Activated CD8-positive, alpha-beta T cell treated with anti-CD3 and anti-CD28 coated beads for 36 hours (primary cell): ENCODE measurements at places on chromosomes 3 and 15. TPM values are rescaled to one million over a fixed set of nuclear protein-coding genes. Genes with fewer than 3 reads are reported as not detected.

GRCh38 chr3:174363256-174363655 is 495.9 kb upstream of the NAALADL2 start:
- DNase-seq: no peak

GRCh38 chr3:106013971-106014370 is 145.2 kb upstream of the CBLB start:
- peak; percentile 25 for DNase-seq

Gene IL17RB
- total RNA-seq: not detected

GRCh38 chr3:148360051-148360450 is 337.7 kb upstream of the AGTR1 start:
- DNase-seq: no peak

GRCh38 chr15:94231723-94232468 is 535 bp downstream of the MCTP2 start:
- peak; percentile 42 for DNase-seq

DNA sequence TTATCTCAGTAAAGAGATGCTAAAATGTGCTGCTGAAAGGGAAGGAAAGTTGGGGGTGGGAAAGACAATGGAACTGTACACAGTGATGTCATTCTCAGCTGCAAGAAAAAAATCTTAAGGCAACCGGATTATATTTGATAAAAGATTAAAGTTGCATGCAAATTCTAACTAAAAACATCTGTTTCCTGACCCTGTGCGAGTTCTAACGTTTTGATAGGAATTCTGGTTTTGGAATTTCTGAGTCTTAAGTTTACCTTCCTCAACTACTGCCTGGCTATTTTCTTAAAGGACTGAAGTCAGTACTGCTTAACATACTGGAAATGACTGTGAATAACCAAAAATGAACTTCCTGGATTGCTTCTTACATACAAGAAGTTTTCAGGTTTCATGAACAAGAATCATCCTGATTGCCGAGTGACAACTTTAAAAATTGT is 115.5 kb downstream of the SLC25A26 start:
- no peak for DNase-seq

Gene UBR1
- total RNA-seq: 29.2 TPM

DNA sequence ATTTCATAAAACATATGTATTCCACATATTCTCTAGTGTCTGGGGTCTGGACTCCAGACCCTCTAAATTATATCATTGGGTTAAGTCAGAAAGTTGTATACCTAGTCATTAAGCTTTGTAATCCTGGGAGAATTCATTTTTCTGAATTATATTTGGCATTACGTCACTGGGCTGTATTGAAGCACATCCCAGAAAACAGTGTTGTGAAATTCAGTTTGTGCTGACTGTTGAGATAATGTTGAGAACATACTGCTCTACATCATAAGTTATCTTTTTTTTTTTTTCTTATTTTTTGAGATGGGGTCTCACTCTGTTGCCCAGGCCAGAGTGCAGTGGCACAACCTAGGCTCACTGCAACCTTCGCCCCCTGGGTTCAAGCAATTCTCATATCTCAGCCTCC is 153.1 kb upstream of the STT3B start:
- DNase-seq: no peak

Gene FRMD5
- total RNA-seq: 0.23 TPM

Gene KLHDC8B
- total RNA-seq: 2.2 TPM

- no peak for DNase-seq
These were observed 39.8 kb upstream of the CMTM8 start for GRCh38 chr3:32198714-32199113.

- no peak for DNase-seq
These were observed 6.7 kb downstream of the SPPL2A start for GRCh38 chr15:50758712-50759205.

DNA sequence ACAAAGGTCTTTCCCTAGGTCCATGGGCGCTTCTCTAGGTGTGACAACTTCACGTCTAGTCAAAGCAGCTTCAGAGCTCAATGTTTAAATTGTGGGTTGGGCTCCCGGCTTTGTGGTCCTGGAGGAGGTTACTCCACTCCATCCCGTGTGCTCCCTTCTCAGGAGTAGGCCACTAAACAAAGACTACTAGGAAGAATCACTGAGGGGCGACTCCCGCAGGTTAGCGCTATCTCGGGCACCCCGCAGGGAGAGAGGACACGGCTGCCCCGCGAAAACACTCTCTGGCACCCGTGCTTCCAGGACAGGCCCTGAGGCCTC is 500 bp downstream of the PARP6 start:
- no peak for DNase-seq

- no peak for DNase-seq
These were observed 15.9 kb upstream of the ALDH1A2 start for GRCh38 chr15:58081456-58081855.

Gene P2RY1
- total RNA-seq: 1.8 TPM

DNA sequence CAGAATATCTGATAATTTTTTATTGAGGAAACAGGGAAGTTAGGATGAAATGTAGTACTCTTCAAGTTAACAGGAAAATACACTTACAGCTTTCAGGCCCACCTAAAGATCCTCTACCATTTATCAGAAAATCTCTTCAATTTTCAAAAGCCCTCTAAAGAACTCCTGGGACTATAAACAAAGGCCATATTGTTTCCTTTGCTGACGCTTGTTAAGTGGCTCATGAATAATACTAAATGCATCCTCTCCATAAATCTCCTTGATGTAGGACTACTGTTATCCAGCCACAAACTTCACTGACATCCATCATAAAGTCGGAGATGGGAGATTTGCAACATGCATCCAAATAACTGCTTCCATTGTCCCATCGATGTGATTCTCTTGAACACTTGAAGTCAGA is 326.5 kb downstream of the ZIC1 start:
- DNase-seq: no peak

Gene SAMD7
- not detected for total RNA-seq

DNA sequence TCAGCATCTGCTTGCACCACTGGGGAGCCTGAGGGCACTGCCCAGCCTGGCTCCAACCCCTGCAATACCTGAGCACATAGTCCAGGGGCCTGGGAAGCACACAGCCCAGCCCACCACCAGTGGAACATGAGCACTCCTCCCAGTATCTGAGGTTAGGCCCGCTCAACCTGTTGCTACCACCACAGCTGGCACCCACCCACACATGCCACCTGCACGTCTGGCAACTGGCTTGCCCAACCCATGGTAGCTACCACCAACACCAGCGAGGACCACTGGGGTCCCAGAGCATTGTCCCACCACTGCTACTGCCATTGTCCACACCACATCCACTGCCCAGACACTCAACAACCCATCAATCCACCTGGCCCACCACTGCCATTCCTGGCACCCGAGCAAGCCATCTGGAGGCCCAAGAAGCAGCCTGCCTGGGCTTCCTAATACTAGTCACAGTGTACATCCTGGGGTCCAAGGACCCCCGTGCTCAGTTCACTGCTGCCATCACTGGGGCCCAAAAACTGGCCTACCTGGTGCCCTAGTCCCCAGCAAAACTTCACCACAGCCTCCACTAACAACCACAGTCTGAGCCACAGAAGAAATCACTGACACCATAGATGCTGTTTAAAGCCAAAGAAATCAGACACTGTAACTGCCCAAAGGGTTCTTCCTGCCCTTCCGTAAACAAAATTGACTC is 62.1 kb upstream of the TBC1D23 start:
- DNase-seq: no peak

DNA sequence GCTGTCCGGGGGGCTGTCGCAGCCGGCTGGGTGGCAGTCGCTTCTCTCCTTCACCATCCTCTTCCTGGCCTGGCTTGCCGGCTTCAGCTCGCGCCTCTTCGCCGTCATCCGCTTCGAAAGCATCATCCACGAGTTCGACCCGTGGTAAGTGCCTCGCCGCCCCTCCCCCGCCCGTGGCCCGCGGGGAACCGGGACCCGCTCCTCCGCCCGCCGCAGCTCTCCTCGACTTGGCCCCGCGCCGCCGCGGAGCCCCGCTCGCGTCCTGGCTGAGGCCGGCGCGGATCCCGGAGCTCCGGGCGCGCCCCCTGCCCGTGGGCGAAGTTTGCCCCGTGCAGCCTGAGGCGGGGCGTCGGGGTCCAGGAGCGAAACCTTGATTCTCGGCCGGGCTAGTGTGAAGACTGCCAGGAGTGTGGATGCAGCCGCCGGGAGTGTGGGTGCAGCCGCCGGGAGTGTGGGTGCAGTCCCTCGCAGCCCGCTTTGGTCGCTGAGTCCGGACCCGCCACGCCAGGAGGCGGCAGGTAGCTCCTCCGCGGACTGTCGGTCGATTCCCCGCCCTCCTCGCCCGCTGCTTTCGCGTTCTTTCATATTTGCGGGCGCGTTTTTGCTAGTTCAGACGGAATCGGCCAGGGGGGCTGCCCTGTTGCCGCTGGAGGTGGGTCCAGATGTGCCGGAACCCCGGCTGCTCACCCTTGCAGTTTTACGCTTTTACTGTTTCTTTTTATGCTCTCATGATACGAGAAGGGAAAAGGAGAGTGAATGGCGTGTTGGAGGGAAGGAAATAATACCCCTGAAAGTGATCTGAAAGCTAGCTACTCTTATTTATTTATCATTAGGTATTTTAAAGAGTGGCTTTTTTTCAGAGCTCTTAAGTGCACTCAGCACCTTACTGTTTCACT is 692 bp downstream of the STT3B start:
- peak; percentile 74 for DNase-seq

- DNase-seq: peak; percentile 10
These were observed 5.9 kb upstream of the ADGRG7 start for GRCh38 chr3:100603469-100603868.
